ENCODE measurements at places on chromosomes 11 and 22.

GRCh38 chr22:32619614-32620426, 145.2 kb downstream of the FBXO7 start:
- peak; percentile 26 for DNase-seq

DNA sequence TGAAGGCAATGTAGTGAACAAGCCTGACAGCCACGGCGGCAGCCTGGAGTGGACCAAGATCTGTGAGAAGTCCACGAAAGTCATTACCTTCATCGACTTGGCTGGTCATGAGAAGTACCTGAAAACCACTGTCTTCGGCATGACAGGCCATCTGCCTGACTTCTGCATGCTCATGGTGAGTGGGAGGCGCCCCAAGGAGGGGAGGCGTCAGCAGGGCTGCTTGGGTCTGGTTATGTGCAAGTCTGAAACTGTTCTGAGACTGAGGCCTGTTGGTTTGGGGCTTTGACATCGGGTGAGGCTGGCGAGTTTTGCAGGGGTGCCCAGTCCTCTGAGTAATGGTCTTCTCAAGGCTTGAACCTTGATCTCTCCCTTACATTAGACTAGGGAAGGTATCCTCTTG, 11.1 kb downstream of the GTPBP1 start:
- DNase-seq: no peak

- DNase-seq: peak; percentile 51
Observed at GRCh38 chr11:114259124-114259526, 37.1 kb upstream of the NNMT start.

DNA sequence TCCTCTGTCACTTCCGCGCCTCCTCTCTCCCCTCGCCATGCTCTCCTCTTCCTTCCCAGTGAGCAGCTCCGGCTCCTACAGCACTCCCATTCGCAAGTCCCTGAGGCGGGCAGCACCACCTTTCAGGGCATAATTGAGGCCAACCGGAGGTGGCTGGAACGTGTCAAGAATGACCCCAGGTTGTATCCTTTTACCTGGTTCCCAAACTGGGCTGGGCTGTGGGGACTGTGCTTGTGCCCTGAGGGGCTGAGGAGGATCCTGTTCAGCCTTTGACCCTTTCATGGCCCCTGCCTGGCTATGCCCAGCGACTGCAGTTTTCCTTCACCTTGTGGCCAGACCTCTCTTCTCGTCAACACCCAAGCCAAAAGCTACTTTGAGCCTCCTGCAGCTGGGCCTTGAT, 84.1 kb downstream of the CEP164 start:
- DNase-seq: no peak

DNA sequence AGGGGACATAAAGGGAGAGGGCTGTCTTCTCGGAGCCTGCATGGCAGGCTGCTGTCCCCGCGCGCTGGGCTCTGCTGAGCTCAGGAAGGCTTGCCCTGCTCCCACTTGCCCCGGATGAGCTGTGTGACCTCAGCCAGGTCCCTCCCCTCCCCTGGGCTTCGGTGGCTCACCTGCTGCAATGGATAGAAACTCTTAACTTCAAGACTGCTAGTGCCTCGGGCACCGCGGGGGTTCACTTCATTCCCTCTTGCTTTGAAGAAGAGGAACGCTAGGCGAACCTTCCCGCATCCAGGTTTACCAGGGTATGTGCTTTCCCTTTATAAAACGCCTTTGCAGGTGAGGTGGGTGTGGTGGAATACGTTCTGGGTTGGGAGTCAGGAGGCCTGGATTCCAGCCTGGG, 115.0 kb downstream of the PHF21B start:
- DNase-seq: no peak

GRCh38 chr11:115496892-115497291, 7.3 kb downstream of the CADM1 start:
- no peak for DNase-seq

DNA sequence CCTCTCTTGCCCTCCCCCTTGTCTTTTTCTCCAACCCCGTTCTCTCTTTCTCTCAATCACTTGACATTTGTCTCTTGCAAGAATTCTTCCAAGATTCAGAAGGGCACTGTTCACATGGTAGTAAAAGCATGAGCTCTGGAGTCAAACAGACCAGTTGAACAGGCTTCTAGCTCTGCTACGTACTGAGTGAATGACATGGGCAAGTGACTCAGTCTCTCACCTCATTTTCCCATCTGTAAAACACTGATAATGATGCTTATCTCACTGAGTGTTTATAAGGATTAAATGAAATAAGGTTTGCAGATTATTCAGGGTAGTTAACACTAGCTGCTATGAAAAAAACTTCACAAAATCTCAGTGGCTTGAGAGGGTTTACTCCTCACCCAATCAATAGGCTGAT, 5.9 kb upstream of the IL10RA start:
- DNase-seq: no peak

- DNase-seq: no peak
Observed at GRCh38 chr11:70185348-70186055, 17.6 kb upstream of the FADD start.

DNA sequence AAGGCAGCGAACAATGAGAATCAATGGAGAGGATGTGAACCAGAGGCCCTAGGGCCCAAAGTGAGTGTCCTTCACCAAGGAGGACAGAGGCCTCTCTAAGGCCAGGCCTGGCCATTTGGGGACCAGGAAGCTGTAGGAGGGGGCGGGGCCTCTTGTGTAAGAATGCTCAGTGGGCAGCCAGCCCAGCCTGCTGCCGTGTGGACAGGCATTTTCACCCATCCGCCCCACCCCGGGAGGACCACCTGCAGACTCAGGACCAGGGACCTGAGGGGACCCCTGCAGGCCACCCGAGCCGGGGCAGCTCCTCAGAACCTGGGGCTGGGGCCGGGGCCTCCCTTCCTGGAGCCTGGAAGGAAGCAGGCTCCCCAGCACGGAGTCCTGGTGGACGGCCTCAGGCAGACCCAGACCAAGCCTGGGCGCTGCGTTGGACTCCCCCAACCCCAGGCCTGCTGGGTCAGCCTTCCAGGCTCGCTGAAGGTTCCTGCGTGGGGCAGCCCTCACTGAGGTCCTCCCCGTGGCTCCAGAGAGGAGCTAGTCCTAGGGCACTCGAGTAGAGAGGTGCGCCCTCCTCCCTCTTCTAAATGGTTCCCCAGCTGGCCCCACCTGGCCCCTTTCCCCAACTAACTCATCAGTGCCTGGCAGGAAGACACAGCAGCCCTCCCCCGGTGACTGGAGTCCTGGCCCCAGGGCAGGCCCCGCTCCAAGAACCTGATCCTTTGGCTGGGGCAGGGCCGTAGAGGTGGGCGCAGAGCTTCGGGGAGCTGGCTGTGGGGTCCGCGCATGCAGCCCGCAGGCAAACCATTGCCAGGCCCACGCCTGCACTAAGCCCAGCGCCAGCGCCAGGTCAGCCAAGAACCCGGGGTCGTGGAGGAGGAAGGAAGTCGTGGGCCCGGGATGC, 1.5 kb upstream of the TRABD start:
- peak; percentile 92 for DNase-seq

- peak; percentile 32 for DNase-seq
Observed at GRCh38 chr11:128506999-128507611, 80.3 kb downstream of the ETS1 start.

GRCh38 chr11:57942808-57943207, 80.9 kb upstream of the OR9Q1 start:
- DNase-seq: no peak

DNA sequence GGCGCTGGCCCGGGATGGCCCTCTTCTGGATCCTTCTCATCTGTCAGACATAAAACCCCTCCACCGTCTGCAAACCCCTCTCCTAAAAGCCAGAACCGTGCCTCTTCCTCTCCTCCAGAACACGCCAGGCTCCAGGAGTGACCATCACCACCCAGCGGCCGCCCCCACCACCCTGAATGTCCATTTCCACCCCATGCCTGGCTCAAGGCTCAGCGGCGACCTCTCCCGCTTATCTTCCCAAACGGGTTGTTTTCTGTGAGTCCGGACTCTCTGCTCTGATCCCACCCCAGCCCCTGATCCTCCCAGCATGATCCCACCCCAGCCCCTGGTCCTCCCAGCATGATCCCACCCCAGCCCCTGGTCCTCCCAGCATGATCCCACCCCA, 37.6 kb downstream of the CELSR1 start:
- no peak for DNase-seq

DNA sequence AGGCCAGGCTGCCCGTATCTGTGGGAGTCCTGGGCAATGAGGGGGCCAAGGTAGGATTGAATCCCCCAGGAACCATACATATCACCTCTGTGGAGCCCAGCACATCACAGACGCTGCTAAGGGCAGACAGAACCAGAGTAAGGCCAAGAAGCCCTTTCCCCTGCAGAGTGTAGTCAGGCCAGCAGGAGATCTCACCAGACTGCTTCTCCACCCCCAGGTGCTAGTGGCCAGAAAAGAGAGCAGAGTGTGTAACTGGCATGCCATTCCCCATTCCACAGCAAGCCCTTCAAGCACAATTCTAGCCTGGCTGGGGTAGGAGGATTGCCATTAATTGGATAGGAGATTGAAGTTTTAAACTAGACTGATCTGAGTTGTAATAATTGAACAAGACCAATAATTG, 28.0 kb upstream of the FCHSD2 start:
- no peak for DNase-seq

DNA sequence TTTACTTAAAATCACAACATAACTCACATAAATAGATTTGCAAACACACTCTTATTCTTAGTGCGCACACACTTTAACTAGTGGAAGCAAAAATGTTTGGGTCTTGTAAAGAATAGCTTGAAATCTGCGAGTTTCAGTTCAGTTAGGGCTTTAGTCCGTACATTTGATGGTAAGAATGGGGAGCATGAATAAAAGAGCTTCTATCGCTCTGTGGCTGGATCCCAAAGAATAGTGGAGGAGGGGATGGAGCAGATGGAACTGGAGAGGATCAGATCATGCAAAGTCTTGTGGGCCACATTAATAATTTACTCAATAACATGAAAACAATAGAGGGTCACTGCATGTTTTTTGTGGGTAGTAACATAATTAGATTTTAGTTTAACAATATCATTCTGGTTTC, 44.3 kb downstream of the DNHD1 start:
- DNase-seq: no peak

DNA sequence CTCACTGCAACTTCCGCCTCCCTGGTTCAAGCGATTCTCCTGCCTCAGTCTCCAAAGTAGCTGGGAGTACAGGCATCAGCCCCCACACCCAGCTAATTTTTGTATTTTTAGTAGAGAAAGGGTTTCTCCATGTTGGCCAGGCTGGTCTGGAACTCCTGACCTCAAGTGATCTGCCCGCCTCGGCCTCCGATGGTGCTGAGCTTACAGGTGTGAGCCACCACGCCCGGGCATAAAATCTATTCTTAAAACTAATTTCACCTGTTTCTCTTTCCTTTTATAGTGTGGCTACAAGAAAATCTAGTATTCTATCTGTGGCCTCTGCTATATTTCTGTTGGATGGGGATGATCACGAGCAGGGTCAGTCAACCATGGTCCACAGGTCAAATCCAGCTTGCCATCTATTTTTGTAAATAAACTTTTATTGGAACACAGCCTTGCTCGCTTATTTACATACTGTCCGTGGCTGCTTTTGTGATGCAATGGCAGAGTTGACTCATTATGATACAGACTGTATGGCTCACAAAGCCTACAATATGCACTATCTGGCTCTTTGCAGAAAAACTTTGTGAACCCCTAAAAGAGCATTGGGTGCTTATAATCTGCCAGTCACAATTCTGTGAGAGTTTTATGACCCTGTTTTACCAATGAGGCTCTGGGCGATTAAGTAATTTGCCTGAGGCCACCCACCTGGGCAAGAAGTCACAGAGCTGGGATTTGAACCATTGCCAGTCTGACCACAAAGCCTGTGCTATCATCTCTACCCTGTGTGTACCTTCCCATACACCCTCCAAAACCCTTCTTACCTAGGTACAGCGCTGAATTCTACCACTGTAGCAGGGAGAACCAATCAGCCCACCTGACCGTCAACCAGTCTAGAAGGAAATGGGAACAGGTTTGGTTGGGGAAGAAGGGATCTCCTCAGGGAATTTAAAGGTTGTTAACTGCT, 28.3 kb downstream of the SLC1A2 start:
- DNase-seq: no peak

- no peak for DNase-seq
Observed at GRCh38 chr11:133579165-133580031, 47.1 kb upstream of the OPCML start.

- no peak for DNase-seq
Observed at GRCh38 chr22:48844056-48844675, 983.5 kb downstream of the BRD1 start.

GRCh38 chr11:83760932-83761331, 474.8 kb upstream of the CCDC90B start:
- DNase-seq: no peak

GRCh38 chr22:48018346-48018745, 1255.9 kb downstream of the TBC1D22A start:
- no peak for DNase-seq

- no peak for DNase-seq
Observed at GRCh38 chr11:110832539-110832938, 120.3 kb upstream of the ARHGAP20 start.

GRCh38 chr22:49691256-49691655, 136.4 kb downstream of the BRD1 start:
- no peak for DNase-seq

DNA sequence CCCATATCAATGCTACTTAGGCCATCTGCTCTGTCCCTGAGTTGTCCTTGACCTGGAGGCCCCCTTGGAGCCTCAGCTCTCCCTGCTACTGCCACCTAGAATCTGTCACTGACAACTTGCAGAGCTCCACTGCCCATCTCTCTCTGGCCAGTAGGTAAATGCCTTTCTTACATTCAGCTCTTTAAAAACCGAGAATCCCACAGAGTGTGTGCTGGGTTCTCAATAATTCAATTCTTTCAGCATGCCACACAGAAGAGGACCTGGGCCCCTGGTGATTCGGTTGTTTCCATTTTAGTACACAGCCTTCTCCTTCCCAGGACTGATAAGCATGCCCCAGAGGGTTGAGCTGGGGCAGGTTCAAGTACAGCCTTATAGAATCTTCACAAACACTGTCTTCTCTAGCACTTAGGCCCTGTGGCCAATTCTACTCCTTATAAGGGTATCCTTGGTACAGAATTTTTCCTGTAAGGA, 22.0 kb upstream of the IPO7 start:
- no peak for DNase-seq

- peak; percentile 23 for DNase-seq
Observed at GRCh38 chr22:20957683-20958431, 9.2 kb upstream of the AIFM3 start.

DNA sequence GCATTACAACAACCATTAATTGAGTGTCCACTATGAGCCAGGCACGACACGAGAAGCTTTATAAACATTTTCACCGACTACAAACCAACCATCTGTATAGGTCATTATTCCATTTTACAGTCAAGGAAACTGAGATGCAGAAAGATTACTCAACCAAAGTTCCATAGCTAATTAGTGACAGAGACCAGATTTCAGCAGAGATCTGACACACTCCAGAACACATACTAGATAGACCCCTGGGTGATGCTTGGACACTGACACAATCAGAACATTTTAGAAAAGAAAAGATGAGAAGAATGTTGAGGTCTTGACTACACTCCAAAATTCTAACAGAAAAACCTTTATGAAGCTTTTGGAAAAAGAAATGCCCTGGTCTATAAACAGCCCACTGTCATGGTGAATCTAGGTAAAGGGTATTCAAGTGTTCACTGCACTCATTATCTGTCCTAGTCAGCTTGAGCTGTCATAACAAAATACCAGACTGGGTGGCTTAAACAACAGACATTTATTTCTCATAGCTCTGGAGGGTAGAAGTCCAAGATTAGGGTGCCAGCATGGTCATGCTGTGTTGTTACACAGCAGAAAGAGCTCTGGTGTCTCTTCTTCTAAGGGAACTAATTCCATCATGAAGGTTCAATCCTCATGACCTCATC, 89.0 kb downstream of the RELT start:
- no peak for DNase-seq

Measured in thyroid gland (tissue), 4 donors.